Activated T-helper 2 cell treated with anti-CD3 and anti-CD28 coated beads, Interferon-gamma antibody, Interleukin-2, Interleukin-4, amounts not matched to agents 10 μg/mL and 5 μg/mL and 100 μg/mL, durations not matched to agents 14 hours and 24 hours and 36 hours (primary cell): ENCODE measurements at places on chromosomes 12 and 14.

GRCh38 chr12:16593546-16593945 lies 12.4 kb downstream of the LMO3 start:
- DNase-seq: no peak

- no peak for DNase-seq
Observed at GRCh38 chr12:106739815-106740530, 34.5 kb upstream of the RIC8B start.

- peak; percentile 33 for DNase-seq
Observed at GRCh38 chr12:105420659-105421240, 90.3 kb downstream of the C12orf75 start.

- no peak for DNase-seq
Observed at GRCh38 chr14:44620121-44621019, 113.3 kb upstream of the FSCB start.

DNA sequence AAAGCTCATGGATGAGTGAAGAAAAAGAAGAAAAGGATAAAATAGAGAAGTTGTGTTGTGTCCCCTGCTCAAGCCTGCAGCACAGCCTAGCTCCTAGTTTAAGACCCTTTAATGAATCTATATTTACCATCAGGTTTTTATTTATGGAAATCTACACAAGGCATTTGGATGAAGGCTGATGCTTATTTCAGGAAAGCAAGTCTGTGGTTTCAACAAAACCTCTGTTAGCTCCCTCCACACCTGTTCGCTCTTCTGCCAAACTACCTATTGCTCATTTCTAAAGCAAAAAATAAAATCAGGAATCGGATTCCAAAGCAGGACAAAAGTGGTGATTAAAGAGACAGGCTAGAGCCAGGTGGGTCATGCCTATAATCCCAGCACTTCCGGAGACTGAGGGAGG lies 18.9 kb upstream of the MAP3K9 start:
- DNase-seq: no peak

- no peak for DNase-seq
Observed at GRCh38 chr12:106074706-106075392, 63.9 kb downstream of the NUAK1 start.
